ENCODE measurements at places on chromosomes 16 and 17. TPM values are rescaled to one million over a fixed set of nuclear protein-coding genes. Genes with fewer than 3 reads are reported as not detected.

- no peak for DNase-seq
Observed at GRCh38 chr17:8315764-8316217, 5.8 kb downstream of the ARHGEF15 start.

DNA sequence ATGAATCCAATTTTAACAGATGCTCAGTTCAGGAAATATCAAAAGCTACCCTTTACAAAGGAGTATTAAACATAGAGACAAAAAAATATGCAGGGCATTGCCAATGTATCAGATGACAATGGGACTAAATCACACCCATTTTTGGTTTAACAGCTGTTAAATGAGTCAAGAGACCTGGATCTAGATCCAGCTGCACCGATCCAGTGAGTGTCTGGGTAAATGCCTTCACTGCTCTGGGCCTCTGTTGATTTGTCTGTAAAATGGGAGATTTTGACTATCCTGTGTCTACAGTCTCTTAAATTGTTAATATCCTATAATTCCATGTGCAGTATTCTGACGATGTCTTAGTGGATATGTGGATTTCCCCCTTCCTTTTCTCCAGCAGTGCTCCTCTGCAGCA, 16.4 kb downstream of the KRT23 start:
- no peak for DNase-seq

CCL8 gene
- not detected for polyA plus RNA-seq

- DNase-seq = no peak
Observed at GRCh38 chr17:50170662-50171370, 5.0 kb downstream of the SGCA start.

DNA sequence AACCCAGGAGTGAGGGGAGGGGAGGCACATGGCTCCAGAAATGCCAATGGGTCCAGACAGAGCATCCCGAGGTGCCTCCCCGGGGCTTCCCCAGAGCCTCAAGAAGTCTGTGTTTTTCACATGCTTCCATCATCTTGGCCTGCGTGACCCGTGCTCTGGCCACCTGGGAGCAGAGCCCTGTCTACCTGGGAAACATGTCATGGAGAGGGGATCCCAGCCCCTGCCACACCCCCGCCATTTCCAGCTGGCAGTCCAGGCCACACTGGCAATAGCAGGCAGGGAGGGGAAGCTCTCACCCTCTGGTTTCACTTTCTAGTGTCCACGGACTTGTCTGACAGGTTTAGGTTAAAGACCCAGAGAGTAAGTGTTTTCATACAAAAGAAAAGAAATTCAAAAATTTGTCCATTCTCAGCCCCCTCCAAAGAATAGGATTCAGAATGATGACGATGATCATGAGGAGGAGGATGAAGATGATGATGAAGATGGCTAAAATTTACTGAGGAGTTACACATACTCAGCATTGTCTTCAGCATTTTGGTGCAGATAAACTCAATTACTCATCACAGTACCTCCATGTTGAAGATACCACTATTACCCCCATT, 9.0 kb downstream of the SMIM5 start:
- DNase-seq = no peak

ZNRF1 gene
- polyA plus RNA-seq = 19.8 TPM

DNA sequence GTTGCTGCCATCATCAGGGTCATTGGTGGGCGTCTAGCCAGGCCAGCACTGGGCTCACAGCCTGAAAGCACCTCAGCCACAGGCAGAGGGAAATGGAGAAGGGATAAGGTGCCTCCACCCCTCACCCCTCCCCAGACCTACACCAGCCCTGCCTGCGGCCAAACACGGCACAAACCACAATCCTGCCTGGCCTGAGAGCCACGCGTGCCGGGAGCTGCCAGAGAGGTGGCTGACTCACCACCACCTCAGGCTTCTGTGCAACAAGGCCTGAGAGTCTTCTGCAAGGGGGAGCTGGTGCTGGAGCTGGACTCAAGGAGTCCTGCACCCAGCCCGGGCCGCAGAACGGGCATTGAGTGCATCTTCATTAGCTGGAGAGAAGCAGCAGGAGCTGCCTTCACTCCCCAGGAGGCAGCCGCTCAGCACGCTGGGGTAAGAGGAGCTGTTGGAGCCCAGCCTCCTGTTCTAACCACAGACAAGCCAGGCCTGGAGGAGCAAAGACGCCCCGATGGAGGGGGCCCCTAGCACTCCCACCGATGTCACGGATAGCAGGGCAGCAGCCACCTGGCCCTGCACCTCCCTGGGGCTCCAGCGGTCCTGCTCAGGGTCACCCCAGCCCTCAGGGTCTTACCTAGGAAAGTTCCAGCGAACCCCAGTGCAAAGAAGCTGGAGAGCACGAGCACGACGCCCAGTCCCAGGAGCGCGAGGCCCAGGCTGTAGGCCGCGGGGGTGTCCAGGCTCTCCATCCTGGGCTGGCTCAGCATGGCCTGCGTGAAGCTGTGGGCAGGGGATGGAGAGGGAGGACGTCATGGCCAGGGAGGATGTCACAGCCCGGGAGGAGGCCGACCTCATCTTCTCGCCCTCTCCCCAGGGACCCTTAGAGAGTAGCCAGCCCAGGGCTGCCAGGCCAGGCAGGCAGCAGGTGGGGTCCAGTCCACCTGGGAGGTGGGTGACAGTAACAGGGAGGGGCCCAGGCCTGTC, 16.0 kb upstream of the RASD1 start:
- DNase-seq = peak; percentile 39

INCA1 gene
- 1.1 TPM for polyA plus RNA-seq

DNA sequence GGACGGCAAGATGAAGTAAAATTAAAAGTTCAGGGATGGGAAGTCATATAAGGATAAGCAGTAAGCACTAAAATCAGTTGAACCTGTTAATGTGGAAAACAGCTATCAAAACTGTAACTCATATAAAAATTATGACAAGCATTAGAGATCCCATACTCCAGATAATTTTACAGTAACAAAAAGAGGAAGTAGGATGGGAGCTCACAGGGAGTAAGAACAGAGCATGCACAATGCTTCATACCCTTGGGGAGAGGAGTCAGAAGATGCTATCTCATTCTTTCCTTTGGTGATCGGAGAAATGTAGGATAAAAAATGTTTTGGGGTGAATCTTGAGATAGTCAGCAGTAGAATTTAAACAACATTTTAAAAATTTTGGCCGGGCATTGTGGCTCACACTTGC, 164.7 kb upstream of the CACNG5 start:
- DNase-seq = no peak

DNA sequence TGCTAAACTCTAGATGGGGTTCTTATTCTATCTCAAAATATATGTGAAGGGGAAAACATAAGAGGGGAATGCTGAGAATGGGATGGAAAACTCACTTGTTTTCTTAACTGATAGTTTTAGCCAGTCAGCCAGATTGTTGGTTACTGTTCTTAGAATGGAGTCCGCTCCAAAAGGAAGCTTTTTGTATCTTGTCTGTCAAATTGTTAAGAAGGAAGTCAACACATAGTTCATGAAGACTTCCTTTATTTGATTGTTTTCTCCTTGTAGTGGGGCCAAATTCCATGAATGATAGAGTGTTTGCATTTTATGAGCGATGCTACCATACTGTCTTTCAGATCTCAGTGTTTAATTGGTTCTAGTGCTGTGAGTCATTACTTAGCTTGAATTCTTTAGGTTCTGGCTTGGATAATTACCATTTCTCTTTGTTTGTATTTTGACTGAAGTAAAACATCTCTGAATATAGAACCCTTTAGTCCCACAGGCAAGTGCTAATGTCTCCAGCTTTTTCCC, 98.3 kb upstream of the GOT2 start:
- no peak for DNase-seq

- DNase-seq = no peak
Observed at GRCh38 chr16:49575346-49576172, 202.0 kb downstream of the C16orf78 start.

DNA sequence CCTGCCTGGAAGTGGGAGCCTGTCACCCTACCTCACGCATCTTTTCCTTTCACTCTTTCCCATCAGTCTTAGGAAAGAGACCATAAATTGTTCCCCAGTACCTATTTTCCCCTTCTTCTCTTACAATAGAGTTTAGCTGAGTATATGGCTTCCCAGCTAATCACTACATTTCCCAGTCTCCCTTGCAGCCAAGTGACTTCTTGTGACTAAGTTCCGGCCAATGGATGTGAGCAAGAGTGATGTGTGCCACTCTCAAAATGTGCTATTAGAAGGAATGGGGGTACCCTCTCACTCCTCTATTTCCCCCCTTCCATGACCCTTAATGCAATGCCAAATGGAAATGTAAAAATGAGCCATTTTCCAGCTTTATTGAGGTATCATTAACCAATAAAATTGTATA, 8.2 kb upstream of the PYY start:
- no peak for DNase-seq

GRCh38 chr17:31511195-31511578, 119.7 kb downstream of the RAB11FIP4 start:
- no peak for DNase-seq

ODAD4 gene
- polyA plus RNA-seq = 2.3 TPM

MIS12 gene
- 26.6 TPM for polyA plus RNA-seq

DNA sequence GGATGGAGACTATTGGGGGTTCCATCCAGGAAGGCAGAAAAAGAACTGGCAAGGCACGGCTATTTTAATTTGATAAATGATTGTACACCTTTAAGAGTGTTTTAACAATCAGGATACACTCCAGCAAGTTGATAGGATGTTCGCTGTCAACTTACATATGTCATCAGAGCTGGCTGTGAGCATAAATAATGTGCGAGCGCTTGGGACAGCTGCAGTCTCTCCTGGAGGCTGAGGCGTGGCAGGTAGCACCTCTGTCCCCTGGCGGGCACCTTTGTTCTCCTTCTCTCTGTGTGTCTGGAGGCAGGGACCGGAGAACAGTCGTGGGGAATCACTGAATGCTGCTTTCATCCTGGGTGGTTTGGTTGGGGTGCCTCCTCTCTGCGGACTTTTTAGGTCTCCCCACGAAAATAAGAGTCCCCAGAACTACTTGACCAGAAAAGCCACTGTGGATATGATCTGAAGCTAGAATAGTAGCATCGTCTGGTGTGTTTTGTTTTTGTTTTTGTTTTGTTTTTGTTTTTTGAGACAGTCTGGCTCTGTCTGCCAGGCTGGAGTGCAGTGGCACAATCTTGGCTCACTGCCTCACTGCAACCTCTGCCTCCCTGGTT, 9.4 kb downstream of the BAHCC1 start:
- DNase-seq = no peak

ADAM11 gene
- polyA plus RNA-seq = 2.1 TPM

GRCh38 chr17:55687037-55687436, 35.6 kb downstream of the TMEM100 start:
- no peak for DNase-seq

DNA sequence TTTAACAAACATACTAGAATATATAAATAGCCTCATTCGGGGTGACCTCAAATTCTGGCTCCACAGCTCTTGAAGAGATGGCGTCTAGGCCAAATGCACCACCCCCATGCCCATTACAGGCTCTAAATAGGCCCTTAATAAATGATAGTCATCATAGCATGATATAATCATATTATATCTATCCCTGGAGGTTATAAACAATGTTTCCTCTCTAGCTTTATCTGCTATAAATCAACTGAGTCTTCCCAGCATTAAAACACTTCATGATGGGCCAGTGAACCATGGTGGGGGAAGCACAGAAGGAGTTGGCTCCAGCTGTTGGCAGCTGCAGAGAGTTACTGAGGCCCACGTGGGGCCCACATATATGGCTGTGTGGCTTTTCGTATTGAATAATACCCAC, 214.9 kb upstream of the MPHOSPH6 start:
- no peak for DNase-seq

DNA sequence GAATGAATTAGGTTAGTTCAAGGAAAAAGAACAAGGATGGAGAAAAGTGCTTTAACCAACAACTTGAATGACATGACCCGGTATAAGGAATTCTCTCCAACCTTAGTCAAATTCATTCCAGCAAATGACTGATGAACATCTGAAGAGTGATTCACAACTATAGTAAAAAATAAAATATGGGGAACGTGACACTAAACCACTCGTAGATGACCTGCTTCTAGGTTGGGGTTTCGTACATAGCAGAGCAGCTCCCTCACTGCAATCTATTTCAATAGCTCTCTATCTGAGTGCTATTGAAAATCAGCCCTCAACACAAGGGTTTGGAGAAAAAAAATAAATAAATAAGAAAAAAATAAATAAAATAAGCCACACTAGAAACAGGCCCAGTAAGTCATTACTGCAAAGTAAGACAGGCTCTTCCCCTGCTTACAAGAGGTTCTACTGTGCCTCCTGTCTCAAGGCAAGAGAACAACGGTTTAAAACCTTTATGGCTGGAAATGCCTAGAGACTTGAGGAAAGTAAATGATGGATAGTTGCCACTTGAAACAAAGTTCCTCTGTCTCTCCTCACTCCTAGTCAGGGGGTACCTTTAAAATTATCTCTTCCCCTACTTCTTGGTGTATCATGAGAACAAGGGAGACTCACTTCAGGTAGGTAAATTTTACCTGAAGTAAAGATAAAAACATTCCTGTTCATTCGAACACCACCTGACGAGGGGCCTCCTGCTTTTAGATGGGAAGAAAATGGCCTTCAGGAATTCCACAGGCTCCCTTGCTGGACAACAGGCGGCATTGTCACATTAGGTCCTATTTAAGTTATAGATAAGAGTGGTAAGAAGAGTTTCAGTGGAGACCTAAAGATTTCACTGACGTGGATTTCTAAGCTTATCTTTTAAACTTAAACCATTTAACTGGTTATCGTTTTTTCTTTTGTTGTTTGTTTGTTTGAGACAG, 20.5 kb downstream of the COG7 start:
- no peak for DNase-seq

GRCh38 chr17:9998060-9998459, 93.0 kb upstream of the RCVRN start:
- no peak for DNase-seq

DNA sequence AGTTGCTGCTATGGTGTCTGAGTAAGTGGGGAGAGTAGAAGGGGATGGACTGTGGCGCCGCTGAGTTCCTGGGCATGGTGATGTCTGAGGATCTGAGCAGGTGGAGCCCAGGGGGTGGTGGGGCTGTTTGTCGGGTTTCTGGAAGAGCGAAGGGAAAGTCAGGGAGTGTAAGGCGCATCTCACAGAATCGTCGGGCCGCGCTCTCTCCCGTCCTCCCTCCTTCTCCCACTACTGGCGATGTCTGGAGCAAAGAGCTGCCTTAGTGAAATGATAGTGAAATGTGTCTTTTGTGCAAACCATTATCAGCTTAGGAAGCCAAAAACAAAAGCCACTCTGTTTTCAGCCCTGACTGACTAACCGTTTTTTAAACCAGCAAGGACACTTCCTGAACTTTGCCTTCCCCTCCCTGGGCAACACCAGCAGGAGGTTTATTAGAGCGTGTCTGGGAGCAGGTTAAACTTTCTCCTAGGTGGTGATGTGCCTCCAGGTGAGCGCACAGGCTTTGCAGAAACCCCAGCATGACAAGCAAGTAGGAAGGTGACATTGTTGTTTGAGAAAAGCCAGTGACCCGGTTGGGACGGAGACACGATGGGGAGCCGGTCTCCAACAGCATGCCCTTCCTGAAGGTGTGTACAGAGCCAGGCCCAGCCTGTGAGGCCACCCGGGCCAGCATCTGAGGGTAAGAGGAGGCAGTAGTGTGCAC, 49.1 kb downstream of the RAB11FIP3 start:
- DNase-seq = no peak

ZFHX3 gene
- polyA plus RNA-seq = 3.9 TPM

RNF43 gene
- 2.5 TPM for polyA plus RNA-seq

DNA sequence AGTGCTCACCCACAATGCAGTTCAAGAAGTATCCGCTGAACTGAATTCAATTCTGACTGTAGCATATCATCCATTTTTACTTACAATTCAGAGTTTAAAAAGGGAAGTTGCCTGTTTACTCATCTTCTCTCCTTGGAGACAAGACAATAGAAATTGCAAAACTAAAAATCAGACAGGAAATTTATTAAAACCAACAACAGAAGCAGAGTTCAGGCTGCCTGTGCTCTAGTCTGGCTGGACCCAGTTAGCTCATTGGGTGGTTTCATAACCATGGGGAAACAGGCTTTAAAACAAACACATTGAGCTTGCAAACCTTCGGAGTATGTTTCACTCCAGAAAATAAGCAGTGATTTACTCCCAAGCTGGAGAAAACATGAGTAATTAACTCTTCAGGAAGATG, 321.4 kb downstream of the GRIN2A start:
- DNase-seq = no peak
